ENCODE measurements at places on chromosomes 2 and 18.

DNA sequence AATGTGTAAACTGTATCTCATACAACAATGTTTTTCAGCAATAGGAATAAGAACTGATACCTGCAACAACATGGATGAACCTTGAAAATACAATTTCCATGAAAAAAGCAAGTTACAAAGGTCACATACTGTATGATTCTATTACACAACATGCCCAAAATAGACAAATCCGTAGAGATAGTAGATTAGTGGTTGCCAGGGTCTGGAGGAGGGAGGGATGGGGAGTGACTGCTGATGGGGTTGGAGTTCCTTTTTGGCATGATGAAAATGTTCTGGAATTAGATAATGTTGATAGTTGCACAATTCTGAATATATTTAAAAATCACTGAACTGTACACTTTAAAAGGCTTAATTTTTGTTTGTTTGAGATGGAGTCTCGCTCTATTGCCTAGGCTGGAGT, 33.8 kb downstream of the UBXN4 start:
- DNase-seq, result no peak

- DNase-seq, result no peak
Measured at GRCh38 chr18:12474876-12475275, 67.1 kb downstream of the PRELID3A start.

GRCh38 chr2:98026927-98027522, 31.3 kb upstream of the TMEM131 start:
- no peak for DNase-seq

DNA sequence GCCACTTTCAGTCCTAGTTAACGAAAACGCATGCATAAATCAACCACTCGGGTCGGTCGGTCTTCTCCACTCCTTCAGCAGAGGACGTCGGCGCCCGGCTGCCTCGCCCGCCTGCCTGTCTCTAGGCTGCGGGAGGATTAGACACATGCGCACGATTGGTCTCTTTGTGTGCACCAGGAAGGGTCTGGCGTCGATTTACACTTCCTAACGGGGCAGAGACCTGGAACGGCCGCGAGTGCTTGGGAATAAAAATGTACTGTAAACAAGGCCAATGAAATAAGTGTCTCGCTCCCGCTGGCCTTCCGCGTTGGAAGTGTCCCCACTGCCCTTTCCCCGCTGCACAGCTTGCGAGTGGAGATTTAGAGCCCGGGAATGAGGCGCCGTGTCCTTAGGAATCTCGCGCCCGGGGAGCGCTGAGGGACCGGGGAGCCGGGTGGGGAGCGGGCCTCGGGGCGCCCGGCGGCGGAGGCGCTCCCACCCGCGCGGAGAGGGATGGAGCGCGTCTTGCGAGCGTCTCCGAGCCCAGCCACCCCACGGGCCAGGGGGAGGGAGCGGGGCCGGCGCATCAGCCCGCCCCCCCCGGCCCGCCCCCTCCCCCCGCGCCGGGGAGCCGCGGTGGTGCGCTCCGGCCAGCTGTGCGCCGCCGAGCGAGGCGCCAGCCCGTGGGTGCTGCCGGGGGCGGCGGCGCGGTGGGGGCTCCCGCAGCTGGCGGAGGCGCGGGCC, at the start of gene DOK6:
DOK6 (plus strand) TSS at position 636 of the 723 bp plus-strand sequence.
- peak; percentile 93 for DNase-seq

GRCh38 chr2:120729406-120730399, 6.0 kb upstream of the GLI2 start:
- peak; percentile 67 for DNase-seq

DNA sequence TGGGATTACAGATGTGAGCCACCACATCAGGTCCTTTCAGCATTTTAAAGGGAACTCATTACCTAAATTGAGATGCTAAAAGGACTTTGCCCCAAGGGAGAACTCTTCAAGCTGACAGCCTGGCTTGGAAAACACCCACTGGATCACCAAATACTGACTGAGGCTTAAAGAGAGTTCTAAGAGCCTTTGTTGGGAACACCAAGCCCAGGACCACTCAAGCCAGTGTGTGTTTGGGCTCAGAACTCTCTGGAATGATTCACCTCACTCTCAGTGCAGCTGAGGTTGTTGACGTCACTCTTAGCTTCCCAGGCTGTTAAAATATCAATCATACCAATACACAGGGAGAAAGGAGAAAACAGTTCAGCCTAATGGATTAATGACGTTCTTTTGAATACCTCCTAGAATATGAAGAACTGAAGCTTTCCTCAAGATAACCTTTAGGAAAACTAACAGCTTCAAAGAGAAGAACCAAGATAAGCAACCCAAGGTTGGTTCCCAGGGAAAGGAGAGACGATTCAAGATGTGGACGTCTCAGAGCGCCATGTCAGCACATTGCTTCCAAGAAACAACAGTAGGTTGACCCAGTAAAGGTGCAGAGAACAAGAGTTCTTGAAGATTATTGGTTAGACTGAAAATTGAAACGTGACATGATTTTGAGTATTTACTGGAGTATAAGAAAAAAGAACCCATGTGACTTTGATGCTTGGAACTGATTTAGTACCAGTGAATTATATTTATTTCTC, 48.0 kb upstream of the MGAT4A start:
- no peak for DNase-seq

Data from GM03348 (cell line).